ENCODE measurements at places on chromosomes 1 and 21.

DNA sequence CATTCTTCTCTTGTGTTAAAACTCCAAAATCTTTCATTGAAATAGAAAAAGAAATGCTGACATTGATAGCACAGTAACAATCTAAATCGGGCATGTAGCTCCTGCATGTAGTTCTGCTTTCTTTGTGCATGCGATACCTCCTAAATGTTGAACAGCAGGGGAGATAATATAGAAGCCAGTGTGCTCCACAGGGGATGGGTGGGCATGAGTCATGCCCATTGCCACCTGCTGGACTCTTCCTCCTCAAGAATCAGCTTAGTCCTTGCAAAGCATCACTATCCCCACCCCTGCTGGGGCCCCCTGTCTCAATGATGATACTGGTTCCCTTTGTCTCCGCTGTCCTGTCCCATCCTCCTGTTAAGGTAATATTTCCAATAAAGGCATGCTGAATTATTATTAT lies 203.0 kb downstream of the RWDD3 start:
- DNase-seq: no peak

DNA sequence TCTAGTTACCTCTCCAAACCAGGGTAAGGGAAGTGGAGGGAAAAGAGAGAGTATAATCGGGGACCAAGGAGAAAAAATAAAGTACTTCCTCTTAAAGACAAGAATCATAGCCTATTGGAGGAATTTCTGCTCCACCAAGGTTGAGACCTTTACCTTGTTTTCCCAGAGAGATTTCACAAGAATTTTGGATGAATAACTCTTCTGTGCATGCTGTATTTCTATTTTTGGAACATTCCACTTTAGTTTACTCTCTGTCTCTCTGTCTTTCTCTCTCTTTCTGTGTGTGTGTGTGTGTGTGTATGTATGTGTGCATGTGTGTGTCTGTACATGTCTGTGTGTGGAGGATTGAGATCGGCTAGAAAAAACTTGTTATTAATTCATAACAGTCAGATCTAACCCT lies 318.4 kb upstream of the RGS18 start:
- DNase-seq: no peak

- no peak for DNase-seq
These were observed 540 bp downstream of the ARHGEF2 start for GRCh38 chr1:155977690-155978324.

DNA sequence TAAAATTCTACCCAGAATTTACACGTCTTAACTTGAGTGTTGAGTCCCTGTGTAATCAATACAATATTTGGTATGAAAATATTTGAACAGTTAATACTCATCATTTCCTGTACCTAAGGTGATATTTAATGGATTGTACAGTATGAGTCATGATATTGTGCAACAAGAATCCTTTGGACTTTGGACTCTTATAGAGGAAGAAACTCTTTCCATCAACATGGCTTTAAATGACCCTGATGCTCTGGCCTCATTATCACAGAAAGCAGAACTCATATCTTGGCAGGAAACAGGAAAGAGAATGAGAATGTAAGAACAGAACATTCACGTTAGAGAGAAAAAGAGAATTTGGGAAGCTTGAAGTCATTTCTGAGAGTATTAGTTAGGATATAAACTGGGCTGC lies 168.8 kb upstream of the B3GALT2 start:
- no peak for DNase-seq

DNA sequence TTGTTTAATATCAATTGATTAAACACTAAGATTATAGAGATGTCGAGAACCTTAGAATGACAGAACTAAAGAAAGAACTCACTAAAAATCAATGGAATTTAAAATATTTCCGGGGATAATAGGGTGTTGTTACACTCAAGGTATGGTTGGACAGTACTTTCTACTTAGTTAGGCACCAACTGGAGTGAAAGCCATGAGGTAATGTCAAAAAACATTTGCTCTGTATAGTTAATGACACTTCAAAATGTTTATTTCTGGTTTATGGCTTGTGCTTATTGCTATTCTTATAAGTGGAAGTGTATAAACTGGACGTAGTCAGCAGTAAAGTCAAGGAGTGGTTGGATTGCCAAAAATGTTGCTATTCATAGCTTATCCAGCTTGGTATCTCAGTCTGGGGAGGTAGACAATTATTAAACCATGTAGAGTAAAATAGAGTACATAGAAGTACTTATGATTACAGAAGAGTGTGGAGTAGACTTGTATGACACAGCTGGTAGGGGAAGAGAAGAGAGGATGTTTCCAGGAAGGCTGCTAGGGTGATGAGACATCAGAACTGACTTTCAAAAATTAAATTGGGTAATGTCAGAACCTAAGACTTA lies 56.5 kb upstream of the BMP8A start:
- DNase-seq: no peak

DNA sequence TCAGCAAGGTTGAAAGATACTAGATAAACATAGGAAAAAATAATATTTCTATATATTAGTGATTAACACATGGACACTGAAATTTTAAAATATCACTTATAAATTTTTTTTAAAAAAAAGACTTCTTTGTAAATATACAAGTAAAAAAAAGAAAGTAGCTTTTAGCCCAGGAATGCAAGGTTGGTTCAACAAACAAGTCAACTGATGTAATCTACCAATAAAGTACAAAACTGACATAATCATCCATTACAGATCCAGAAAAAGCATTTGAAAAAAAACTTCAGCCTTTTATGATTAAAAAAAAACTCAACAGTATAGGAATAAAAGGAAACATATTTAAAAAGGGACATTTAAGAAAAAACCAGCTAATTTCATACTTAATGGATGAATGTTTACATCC lies 48.4 kb downstream of the TRMT1L start:
- no peak for DNase-seq

- DNase-seq: no peak
These were observed 132.9 kb downstream of the COQ8A start for GRCh38 chr1:227072991-227073390.

DNA sequence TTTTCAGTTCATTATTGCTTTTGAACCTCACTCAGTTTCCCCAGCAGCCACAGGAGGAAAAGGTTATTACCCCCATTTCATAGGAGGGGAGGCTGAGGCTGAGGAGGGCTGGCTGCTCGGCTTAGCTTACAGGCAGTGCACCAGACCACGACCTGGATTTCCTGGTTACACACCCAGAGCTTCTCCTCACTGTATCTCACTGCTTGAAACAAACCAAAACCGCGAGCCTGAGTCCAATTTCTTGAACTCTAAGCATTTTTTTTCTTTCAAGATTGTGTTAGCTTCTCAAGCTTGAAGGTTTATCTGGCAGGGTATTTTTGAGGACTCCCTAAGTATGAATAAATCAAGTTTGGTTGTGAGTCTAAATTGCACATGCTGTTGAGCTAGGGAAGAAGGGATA lies 188.9 kb upstream of the EDN2 start:
- DNase-seq: no peak

- no peak for DNase-seq
These were observed 19.3 kb downstream of the IARS2 start for GRCh38 chr1:220113136-220113695.

DNA sequence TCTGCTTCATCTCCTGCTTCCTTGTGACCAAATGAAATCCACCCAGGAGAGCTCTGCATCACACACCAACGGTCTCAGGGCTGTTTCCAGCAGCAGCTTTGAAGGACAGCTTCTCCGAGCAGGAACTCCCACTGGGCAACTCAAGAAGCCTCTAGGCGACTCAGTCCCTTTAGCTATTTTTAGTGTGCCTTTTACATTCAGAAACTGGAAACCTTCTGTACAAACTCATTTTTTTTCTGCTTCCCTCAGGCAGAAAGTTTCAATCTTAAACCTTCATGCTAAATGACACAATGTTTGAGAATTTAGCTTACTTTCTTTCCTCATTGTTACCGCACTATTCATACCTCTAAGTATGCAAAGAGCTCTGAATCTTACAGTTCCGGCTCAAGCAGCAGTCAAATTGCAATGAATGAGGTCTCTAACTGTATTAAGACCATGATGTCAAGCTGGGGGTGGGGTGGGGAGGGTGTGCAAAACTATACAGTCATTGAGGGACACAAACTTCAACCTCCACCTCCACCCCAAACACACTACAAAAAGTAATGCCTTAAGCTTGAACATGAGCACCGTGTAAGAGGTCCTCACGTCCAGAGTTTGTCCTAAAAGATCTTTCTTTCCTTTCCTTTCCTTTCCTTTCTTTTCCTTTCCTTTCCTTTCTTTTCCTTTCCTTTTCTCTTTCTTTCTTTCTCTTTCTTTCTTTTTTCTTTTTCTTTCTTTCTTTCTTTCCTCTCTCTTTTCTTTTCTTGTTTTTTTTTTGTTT lies 16.4 kb upstream of the TARBP1 start:
- no peak for DNase-seq

- no peak for DNase-seq
These were observed 30.8 kb downstream of the ST6GALNAC3 start for GRCh38 chr1:76105372-76105771.

DNA sequence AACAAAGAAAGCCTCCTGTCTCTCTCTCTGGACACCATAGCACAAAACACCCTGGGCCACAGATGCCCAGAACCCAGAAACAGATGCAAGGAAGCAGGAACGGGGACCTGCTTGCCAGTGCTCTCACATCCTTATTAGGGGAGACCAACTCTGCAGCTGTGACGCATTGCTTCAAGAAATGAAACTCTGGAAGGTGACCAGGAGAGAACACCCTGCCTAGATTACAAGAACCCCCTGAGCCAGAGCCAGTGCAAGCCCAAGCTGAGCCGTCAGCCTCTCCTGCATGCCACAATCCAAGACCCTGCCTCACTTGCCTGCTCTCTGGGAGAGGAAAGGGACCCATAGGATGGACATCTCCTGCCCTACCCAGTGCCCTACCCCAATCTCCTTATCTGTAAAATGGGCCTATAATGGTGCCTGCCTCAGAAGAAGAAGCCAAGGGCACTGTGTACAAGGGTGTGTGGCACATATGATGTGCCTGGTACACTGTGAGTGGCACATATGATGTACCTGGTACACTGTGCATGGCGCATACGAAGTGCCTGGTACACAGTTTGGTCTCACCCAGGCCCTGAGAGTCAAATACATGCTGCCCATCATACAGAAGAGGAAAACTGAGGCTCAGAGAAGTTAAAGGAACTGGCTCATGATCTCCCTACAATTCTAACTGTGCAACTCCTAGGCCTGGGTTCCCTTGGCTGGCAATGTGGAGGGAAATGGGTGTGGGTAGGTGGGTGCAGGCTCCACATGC lies 16.8 kb upstream of the FAM131C start:
- DNase-seq: no peak

- peak; percentile 54 for DNase-seq
These were observed 16.3 kb upstream of the CDK18 start for GRCh38 chr1:205488074-205488723.

- no peak for DNase-seq
These were observed 92.9 kb downstream of the C21orf91 start for GRCh38 chr21:17726047-17726829.

DNA sequence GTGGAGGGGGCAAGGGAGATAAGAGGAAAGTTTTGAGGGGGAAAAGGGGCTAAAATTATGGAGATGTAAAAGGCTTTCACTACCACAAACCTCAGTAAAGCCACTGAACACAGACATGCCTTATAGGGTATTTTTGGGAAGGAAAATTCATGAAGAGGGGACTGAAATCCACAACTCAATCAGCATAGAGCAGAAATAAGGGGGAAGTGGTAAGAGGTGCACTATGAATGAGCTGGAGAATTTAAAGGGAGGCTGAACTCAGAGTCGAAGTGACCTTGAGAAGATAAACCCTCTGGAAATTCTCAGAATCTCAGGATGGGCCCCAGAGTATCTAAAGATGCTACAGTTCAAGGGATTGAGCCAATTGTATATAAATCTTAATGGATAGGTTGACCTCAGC lies 15.3 kb downstream of the RHEX start:
- no peak for DNase-seq
